ENCODE measurements at places on chromosomes 4 and X.

GRCh38 chr4:8468746-8469535 is 28.4 kb downstream of the TRMT44 start:
- peak; percentile 73 for DNase-seq

GRCh38 chrX:136063340-136064079 is 78.3 kb downstream of the SLC9A6 start:
- DNase-seq = peak; percentile 25

DNA sequence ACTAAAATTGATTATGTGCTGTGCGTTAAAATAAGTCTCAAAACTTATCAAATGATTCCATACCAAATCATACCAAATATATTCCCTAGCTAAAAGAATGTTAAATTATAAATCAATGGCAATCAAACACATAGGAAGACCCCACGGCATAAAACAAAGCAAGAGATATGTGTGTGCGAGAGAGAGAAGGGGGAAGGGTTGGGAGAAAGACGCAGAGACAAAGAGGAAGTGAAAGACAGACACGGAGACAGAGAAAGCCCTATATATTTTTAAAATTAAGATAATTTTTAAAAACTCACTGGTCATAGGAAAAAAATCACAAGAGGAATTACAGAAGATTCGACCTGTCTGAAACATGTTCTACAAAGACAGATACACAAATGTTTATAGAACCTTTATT is 371.4 kb downstream of the NLGN4X start:
- no peak for DNase-seq

GRCh38 chr4:123229286-123229685 is 167.3 kb upstream of the SPRY1 start:
- DNase-seq = no peak

GRCh38 chrX:1212532-1212931 is at the start of gene CRLF2:
CRLF2 (minus strand) TSS chrX:1212649; CDS start chrX:1212634, 15 bp downstream.
- peak; percentile 70 for DNase-seq

DNA sequence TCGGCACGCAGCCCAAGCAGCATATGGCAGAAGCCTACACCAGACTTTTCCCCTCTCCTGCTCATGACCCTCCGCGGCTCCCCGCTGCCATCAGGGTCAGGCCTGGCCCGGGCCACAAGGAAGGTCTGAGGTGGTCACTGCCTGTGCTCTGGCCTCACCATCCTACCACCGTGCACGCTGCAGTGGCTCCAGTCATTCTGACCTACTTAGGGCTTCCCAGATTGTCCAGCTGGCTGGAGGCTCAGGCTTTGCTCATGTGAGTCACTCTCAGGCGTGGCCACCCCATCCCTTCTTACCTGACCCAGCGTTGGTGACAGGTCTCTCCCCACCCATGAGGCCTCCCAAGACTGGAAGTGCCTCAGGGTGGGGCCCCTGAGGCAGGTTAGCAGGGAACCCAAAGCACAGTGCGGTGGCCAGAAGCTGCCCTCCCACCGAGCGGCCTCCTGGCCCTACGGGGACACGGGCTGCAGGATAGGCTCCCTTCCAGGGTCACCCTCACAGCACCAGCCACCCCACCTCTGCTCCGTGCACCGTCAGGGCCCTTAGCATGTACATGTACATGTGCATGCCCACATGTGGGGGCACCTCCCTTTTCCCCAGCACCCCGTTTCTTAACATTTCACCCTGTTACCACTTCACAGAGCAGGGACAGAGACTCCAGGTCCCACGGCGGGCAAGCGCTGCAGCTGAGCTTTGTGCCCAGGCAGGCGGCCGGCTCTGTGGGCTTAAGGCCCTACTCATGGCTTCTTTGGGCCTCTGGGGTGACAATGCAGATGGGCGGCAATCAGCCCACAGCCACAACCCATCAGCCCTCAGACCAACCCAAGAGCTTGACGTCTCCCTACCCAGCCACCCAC is 2.2 kb downstream of the TREX2 start:
- no peak for DNase-seq

DNA sequence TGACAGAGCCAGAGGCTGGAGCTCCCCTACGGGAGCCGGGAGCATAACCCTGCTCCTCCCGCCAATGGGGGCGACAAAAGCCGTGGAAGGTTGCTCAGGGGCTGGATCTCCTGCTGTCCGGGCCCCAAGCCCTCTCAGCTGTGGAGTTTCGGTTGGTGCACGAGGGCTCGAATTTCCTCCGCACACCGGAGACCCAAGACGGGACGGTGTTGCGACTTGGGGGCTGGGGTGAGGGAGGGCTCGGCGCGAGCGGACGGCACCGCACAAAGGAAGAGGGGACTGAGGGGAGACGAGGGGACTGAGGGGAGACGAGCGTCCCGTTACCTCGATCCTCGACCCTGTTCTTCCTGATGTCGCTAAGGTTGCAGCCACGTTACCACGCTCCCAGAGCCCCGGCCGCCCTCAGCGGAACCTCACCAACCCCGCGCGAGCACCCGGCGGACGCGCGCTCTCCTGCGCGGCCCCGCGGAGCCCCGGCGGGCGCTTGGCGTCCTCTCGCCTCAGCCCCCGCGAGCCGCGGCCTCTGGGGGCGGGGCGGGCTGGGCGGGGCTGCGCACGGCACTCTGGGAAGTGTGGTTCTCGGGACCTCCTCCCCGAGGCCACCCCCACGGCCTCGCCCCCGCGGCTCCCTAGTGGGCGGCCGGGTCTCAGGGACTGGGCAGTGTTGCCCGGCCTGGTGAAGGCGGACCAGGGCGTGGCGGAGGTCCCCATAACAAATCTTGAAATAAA is at the start of gene KLHL8:
Gene KLHL8, minus strand, starts transcription at position 525 of the 729 bp plus-strand sequence. CDS start 25,079 bp downstream, outside the sequence.
- DNase-seq = peak; percentile 84

GRCh38 chrX:508163-508562 is 121.5 kb upstream of the PPP2R3B start:
- DNase-seq = no peak

GRCh38 chr4:152398060-152398459 is 137.8 kb downstream of the FBXW7 start:
- DNase-seq = no peak

- DNase-seq = no peak
Observed at GRCh38 chr4:78551420-78552351, at the start of gene ANXA3. ANXA3 (plus strand) TSS chr4:78551770; CDS start chr4:78554474, 2,704 bp downstream.

DNA sequence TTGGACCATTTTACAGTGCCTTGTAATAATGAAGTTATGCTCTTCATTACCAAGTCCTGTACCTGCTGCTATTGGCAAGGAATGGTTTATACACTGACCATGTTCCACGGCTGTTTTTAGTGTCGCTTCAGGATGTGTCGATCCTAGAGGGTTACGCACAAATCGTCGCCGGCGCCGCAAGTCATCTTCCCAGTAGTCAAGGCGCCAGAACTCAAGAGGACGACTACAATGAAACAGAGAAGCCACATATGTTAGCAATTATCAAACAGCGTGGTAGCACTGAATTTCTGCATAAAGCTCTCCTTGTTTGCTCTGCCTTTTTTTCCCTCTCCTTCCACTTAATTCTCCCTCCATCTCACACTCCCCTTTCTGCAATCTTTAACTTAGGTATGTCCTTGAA is 17.0 kb downstream of the MAB21L2 start:
- no peak for DNase-seq

- DNase-seq = no peak
Observed at GRCh38 chr4:2417226-2417764, 1.1 kb downstream of the ZFYVE28 start.

- no peak for DNase-seq
Observed at GRCh38 chr4:123168812-123169211, 227.8 kb upstream of the SPRY1 start.

DNA sequence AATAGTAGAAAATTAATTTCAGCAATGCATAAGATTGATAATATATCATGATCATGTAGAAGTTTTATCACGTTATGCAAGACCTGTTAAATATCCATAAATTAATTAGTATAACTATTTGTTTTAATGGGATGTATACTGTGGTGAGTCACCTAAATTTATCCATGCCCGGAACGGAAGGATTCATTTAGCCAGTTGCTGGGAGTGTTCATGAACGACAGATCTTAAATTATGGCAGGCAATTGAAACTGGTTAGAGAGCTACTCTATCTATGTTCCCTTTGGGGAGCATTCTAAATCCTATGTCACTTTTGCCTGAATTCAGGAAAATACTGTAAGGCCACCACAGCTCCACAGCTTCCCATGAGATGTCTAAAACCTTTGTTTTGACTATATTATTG is 1950.5 kb upstream of the AGA start:
- no peak for DNase-seq

DNA sequence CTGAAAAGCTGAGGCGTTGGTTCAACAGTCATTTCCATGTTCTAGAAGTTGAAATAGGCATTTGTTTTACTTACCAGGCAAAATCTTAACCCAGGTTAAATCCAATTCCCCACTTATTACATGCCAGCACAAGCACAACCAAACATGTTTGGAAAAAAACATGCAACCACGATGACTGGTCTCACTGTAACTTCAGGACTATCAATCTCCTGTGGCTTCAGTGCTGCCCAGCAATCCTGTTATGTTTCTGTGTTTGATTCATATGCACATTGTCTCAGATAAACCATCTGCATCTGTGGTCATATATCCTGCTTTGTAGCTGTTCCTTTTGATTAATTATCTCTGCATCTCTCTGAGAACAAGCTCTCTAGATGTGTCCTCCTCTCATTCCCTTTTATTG is 28.3 kb downstream of the PRDM8 start:
- DNase-seq = no peak

- DNase-seq = no peak
Observed at GRCh38 chr4:148998719-148999118, 556.5 kb upstream of the NR3C2 start.

DNA sequence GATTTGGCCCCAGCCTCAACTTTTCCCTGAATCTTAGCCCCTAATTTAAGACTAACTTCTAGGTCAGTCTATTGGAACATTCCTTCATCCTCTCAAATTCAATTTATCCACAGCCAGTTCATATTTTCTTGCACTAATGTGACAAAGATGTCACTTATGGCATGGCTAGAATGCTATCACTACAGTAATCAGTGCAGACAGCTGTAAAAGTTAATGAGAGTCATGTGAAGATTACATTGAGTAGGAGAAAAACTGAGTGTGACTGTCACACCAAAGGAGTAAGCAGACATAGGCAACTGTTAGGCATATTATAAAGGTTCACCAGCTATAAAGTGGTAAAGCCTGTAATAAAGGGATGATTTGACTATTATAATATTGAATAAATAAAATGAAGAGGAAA is 42.6 kb downstream of the GABRG1 start:
- DNase-seq = no peak

GRCh38 chrX:20639115-20639514 is 372.4 kb upstream of the RPS6KA3 start:
- DNase-seq = no peak

- no peak for DNase-seq
Observed at GRCh38 chrX:84339507-84340364, 151.7 kb upstream of the RPS6KA6 start.

DNA sequence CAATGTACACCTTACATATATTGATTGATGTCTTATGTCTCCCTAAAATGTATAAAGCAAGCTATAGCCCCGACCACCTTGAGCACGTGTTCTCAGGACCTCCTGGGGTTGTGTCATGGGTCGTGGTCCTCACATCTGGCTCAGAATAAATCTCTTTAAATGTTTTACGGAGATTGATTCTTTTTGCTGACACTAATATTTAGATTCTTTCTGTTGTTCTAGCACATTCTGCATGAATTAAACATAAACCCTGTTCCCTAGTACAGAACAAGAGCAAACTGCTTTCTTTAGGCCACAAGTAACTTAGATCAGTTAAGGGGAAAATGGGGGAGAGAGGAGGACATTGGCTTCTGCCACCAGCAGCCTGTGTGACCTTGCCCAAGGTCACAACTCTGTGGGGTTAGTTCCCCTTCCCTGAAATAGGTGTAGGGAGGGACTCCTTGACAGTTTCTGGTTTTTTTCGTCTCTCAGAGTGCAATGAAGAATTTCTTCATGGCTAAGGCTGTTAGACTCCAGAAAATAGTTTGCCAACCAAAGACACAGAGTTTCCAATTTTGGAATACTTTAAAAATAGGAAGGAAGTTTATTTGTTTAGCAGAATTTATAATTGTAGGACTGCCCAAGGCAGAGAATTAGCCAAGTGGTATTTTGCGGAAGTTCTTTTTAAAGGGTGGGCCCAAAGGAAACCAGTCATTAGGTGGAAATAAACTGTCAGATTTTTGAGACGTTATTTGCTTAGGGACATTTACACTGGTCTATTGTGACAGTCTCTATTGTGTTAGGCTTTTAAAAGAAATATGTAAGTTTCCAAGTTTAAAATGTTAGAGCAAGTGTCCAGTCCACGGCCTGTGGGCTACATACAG is 29.4 kb downstream of the PTTG2 start:
- no peak for DNase-seq

DNA sequence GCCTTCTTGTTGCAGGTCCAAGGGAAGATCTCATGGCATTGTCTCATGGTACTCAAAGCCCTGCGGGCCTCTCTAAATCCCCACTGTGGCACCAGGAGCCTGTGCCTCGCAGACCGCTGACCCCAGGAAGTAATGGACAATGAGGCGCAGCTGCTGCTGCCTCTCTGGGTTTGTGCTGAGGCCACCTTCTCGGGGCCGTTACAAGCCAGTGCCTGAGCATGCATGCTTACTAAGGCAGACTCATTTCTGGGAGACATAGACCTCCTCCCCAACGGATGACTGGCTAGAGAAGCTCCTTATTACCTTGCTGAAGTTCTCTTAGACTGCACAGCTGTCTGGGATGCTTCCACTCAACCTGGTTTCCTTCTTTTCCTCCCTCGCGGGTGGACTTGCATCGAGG is 1.3 kb downstream of the BDH2 start:
- DNase-seq = no peak

GRCh38 chr4:178633263-178633662 is 1191.0 kb upstream of the AGA start:
- DNase-seq = peak; percentile 1

- no peak for DNase-seq
Observed at GRCh38 chr4:185108669-185109068, 34.4 kb upstream of the SLC25A4 start.

GRCh38 chr4:18012134-18012806 is 9.3 kb downstream of the LCORL start:
- DNase-seq = no peak
